ENCODE measurements at places on chromosomes 1 and 21.

- no peak for DNase-seq
Measured at GRCh38 chr1:211326528-211327345, at the start of gene TRAF5. TRAF5 (plus strand) TSS chr1:211326833; CDS start chr1:211353240, 26,407 bp downstream.

- no peak for DNase-seq
Measured at GRCh38 chr1:208179263-208179816, 64.8 kb downstream of the PLXNA2 start.

GRCh38 chr1:33429856-33430691 is 821 bp downstream of the PHC2 start:
- no peak for DNase-seq

GRCh38 chr21:45698493-45699184 is 55.1 kb downstream of the PCBP3 start:
- no peak for DNase-seq

DNA sequence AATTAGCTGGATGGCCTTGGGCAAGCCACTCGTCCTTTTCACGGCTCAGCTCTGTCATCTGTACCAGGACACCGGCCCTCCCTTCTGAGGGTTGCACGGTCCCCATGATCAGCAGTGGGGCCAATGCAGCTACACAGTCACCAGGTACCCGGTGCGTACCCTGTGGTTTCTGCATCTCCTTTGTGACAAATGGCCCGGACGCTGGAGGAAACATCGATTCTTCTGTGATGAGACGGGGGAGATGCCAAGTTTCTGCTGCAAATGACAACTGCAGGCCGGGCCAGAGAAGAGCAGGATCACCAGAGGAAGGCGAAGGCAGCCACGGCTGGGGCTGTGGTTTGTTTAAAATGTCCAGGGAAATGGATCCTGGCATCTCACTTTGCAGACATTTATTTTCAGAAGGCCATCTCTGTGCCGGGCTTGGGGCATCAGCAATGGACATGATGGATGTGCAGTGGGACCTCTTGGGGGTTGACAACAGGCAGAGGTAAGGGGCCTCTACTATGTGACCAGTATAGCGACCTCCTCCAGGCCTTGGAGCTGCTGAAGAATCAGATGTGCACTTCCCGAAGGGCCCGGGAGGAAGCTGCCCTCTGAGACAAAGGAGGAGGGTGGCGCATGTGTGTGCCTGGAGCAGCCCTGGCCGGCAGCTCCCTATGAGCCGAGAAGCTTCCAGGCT is 221.9 kb upstream of the C1orf174 start:
- no peak for DNase-seq

- DNase-seq, result no peak
Measured at GRCh38 chr1:27592931-27593677, 10.8 kb downstream of the AHDC1 start.

- no peak for DNase-seq
Measured at GRCh38 chr1:235708390-235708962, 58.9 kb upstream of the GNG4 start.

GRCh38 chr1:31911994-31912780 is 26.0 kb downstream of the PTP4A2 start:
- DNase-seq, result no peak

- DNase-seq, result no peak
Measured at GRCh38 chr1:197910120-197910991, 6.8 kb upstream of the LHX9 start.

- DNase-seq, result no peak
Measured at GRCh38 chr1:74679811-74680210, 6.2 kb upstream of the ERICH3 start.

Data from stimulated activated CD8-positive, alpha-beta memory T cell treated with anti-CD3 and anti-CD28 coated beads, Interleukin-4, amount 100 ng/mL, for 4 hours (primary cell).